ENCODE measurements at places on chromosomes 2 and 18.

- peak; percentile 25 for DNase-seq
Observed at GRCh38 chr2:84424152-84424551, 34.9 kb downstream of the SUCLG1 start.

DNA sequence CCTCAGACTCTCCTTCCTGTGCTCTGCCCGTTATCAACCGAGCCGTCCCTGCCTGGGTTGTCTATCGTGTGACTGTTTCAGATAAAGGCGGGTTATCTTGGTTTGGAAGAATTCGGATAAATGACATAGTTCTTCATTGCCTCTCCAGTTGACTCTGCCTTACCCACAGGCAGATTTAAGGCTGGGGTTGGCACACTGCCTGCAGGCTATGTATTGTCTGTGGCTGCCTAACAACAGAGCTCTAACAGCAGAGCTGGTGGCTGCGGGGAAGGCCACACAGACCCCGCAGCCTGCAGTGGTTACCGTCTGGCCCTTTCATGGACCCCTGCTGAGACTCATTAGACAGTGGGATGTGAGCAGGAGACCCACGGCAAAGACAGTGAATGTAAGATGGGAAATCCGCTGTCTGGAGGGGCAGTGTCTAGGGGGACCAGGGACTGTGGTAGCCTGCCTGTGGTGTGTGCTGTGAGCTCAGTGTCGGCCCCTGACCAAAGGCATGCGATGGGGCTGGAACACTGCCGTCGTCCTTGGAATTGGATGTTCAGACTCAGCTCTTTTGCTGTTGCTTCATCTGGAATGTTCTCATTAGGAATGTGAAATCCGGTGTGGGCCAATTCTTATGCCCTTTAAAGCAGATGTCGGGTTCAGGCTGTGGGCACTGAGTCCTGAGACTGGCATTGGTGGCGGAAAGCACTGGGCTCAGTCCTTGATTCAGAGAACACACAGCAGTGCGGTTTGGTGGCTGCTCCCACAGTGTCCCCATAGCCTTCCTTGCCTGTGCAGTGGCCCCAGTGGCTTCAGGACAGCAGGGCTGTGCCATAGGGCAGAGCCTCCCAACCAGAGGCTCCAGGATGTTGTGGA lies 44.5 kb downstream of the SH3RF3 start:
- peak; percentile 87 for DNase-seq

DNA sequence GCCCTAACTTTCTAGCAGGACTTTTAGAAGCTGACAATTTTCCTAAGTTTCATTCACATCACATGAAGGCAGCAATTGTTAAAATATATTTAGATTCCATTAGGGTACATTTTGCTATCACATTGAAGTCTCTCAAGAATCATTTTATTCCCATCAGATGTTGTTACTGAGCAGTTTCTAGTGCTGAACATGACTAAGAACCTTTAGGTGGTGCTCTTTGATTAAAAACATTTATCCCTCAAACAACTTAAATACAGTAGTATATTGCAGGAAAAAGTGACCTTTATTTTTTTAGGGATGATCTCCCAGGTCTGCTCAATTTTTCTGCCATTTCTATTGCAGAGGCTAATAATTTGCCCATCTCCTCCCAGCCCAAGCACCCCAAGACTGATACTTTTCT lies 22.9 kb upstream of the NARS1 start:
- no peak for DNase-seq

- DNase-seq = no peak
Observed at GRCh38 chr2:57509189-57509588, 537.4 kb upstream of the VRK2 start.

GRCh38 chr2:55163941-55164390 lies 68.1 kb downstream of the CLHC1 start:
- no peak for DNase-seq

DNA sequence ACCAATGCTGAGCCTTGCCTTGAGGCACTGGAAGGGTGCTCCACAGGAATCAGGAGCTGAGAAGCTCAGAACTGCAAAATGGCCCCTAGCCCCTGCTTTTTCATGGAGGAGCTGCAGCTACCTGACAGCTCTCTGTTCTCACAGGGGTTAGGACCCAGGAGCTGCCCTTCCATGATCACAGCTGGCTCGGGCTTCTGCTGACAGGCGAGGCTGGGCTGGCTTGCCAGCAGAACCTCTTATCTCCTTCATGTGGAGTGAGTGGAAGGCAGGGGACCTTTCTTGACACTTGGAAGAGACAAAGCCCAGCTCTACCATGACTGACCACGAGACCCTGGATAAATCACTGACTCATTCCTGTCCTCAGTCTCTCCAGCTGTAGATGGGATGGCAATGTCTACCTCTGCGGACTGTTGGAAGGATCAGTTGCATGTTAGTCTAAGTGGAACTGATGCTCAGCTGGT lies 113.4 kb downstream of the CAPN13 start:
- no peak for DNase-seq

GRCh38 chr18:26406324-26406723 lies 142.0 kb downstream of the KCTD1 start:
- no peak for DNase-seq

- DNase-seq = no peak
Observed at GRCh38 chr18:55106466-55106865, 147.2 kb upstream of the CCDC68 start.

GRCh38 chr2:11385216-11385615 lies 40.8 kb upstream of the ROCK2 start:
- no peak for DNase-seq

DNA sequence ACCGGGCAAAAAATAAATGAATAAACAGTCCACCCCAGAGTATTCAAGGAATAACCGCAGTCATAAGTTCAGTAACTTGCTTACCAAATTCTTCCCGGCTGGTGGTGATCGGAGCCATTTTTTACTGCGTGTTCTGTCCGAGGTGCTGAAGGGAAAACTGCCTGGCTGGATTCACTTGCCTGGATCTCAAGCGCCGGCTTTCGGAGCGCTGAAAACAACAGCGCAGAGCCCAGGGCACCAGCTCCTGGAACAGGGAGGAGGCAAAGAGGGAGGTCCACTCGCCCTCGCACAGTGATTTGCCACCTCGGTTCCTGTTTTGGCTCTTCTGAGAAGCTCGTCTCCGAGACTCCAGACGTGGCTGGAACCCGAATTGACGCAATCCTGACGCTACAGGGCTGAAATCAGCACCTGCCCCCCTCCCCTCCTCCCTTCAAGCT lies at the start of gene SYT4:
SYT4 (minus strand) TSS at position 327 of the 437 bp plus-strand sequence; CDS start at position 118, 209 bp downstream.
- no peak for DNase-seq

Data from SJSA1 (cell line).